ENCODE measurements at places on chromosomes 5 and 9.
A peak's percentile ranks its signal among the peaks of the same experiment; 100 is the strongest.

GRCh38 chr9:87059772-87060171, 112.5 kb upstream of the GAS1 start:
- DNase-seq = no peak

DNA sequence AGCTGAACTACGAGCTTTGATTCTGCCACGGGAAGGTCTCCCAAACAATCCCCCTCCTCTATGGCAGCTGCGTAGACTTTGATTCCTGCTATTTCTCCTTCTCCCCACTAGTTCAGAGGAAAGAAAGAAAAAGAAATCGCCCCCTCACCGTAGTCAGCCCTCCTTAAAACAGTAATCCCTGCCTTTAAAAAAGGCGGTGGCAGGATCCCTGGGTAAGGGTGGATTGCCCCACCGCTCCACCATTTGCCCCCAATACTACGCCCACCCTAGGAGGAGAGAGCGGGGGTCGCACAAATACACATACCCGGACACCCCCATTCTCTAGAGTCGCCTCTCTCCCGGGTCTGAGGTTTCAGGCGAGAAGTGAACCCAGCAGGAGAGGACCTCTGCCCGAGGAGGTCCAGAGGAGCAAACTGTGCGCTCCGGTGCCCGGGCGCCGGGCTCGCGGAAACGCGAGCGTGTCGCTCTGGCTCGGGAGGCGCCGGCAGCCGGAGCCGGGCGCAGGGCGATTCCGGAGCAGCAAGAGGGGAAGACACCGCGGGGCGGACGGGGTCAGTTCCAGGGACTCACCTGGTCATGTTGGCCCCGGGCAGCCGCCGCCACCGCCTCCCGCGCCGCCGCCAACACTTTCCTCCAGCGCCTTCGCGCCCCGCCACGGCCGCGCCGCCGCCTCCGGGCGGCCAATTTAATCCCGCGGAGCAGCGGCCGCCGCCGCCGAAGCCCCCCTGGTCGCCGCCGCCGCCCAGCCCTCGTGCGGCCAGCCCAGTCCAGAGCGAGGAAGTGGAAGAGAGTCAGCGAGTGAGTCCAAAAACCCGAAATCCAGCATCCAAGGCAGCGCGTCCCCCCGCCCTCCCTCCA, 1057.7 kb upstream of the DMAC1 start:
- no peak for DNase-seq

DNA sequence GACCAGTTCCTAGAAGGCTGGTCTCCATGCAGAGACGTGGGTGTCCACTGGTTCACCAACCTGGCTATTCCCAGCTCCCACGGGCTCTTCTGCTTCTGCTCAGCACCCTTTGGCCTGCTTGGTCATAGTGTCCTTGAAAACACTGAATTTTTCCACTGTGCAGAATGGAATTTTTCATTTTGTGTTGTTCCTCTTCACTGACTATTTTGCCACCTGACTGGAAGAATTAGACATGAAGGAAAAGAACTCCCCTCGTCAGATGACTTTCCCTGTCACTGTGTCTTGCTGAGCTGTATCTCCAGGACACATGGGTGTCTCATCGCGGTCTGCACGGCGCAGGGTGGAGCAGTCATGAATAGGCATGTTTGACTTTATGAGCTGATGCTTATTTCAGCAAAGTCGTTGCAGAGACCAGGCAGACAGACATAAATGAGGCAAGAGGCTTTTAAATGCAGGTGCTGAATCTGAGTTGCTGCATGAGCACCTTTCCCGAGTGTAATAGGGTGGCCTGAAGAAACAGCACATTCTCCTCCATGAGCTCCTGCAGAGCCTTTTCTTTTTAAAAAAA, 50.2 kb upstream of the SEMA4D start:
- no peak for DNase-seq

DNA sequence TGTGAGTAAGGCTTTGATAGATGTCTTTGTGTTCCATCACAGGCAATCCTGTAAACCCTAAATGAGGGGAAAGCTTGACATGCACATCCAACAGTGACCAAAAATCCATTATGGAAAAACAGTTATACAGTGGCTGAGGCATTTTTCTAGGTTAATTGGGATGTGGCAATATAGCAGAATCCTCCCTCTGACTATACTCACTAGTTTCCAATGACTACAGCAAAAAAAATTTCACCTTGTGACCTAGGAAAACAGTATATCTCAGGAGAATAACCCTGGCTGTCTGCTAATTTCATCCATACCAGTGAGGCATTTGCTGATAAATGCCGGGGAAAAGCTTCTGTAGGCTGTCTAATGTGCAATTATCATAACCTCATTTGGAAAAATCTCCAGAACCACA, 49.9 kb upstream of the SNCAIP start:
- DNase-seq = peak; percentile 34

GRCh38 chr9:2729003-2729402, 11.7 kb downstream of the KCNV2 start:
- no peak for DNase-seq

GRCh38 chr9:123337971-123338370, 18.0 kb upstream of the CRB2 start:
- no peak for DNase-seq

- DNase-seq = no peak
Measured at GRCh38 chr9:130660683-130661450, 3.5 kb upstream of the PRDM12 start.

GRCh38 chr5:178215280-178216002, 11.1 kb downstream of the HNRNPAB start:
- DNase-seq = no peak

- no peak for DNase-seq
Measured at GRCh38 chr5:10151656-10152055, 98.0 kb downstream of the ATPSCKMT start.

DNA sequence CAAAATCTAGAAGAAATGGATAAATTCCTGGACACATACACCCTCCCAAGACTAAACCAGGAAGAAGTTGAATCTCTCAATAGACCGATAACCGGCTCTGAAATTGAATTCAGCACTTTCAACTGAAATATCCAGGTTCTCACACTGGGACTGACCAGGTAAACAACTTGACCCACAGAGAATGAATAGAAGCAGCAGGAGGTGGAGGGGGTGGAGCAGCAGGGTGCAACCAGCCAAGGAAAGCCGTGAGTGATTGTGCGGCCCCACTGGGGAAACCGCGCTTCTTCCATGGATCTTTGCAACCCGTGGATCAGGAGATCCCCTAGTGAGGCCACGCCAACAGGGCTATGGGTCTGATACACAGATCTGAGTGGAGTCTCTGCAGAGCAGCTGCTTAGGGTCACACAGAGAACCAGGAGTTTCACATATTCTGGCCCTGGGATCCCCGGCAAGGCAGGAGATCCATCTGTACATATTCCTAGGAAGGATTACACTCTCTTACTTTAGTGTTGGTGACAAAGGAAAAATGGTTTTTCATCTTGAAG, 181.5 kb downstream of the SLCO4C1 start:
- no peak for DNase-seq

DNA sequence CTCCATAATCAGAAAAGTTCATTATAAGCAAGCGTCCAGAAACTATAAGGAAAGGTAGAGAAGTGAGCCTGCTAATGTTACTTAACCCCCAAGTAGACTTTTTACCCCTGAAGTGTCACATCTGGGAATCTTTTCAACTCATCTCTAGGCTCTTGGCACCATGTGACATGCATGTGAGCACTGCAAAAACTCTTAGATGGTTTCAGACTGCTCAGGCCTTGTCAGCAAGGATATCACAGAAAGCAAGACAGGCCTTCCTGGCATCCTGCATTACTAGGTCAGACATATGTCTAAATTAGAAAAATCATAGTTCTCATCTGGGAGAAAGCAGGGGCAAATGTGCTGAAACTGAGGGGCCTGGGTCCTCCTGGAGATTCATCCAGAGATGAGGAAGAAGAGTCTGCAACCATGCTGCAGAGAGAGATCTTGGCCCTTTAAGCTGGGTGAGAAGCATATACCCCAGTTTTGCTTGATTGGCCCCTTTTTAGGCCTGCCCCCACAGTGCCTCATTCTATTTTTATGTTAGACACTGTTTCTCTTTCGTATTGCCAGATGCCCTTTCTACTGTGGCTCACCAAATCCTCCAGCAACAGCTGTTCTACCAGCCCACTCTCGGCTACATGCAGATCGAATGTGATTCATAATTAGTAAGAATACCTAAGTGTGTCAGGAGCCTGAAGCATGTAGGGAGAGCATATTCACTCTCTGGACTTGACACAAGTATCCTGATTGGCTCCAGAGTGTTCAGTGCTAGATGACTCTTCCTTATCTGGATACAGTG, 19.0 kb downstream of the TMEM8B start:
- peak; percentile 78 for DNase-seq

DNA sequence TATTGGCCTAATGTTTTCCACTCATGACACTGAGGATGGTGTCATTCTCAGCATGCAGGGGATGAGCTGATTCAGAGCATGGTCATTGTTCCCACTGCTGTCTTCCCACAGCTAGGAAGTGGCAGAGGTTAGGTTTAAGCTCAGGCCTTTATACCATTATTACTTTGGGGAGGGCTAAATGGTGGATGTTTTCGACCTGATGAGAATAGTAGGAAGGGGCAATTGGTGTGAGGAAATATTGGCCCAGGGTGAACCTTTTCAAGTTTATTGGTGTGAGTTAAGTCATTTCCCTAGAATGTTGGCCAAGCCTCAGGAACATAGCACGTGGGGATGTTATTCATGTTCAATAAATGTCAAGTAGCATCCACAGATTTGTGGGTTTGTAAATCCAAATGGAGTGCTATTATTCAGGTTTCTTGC, 59.6 kb downstream of the ARHGAP26 start:
- DNase-seq = no peak

GRCh38 chr5:10157085-10157669, 92.5 kb downstream of the ATPSCKMT start:
- no peak for DNase-seq

- no peak for DNase-seq
Measured at GRCh38 chr5:127112347-127112864, 39.1 kb upstream of the C5orf63 start.

DNA sequence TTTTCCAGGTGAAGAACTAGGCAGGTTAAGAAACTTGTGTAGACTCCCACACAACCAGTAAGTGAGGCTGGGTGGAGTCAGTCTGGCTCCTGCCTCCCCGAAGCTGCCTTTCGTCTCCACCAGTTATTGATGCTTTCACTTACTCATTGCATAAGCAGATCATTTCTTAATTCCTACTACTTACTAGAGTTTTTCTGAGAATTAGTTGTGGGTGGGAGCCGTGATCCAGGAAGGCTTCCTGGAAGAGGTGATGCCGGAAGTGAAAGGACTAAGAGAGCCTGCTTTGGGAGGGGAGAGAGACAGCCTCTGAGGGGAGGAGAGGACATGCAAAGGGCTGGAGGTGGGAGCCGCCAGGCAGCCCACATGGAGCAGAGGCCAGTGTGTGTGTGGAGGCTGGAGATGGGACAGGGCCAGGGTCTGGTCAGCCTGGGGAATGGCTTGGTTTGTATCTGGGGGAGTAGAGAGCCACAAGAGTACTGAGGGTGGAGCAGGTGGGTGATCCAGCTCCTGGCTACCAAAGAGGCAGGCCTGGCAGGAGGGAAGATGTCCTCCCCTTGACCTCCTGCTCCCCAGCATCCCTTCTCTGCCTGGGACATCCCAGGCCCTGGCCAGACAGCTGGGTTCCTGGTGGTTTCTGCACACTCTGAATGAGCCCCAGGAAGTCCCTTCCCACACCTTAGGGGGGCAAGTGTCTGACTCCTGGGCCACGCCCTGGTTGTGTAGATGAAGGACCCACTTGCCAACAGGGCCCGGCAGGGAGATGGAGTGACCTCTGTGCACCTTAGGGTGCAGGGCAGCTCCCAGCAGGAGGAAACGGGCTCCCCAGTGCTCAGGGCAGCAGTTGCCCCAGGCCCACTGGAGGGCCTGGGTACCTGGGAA, 12.2 kb upstream of the CARD19 start:
- DNase-seq = no peak

DNA sequence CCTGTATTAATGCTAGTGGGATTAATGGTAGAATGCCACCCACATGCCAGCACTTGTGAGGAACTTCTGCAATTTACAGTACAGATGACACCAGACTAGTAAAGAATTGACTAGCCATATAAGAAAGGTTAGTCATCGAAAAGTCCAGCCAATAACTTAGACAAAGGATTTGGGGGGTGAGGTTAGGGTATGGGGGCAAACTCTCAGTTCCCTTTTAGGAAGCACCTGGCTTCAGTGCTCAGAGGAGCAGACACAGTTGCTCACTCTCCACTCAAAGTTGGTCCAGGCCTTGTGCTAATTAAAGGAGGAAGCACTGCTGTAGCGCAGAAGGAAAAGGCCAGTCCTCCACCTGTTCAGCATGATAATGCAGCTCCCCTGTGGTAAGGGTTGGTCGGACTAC, 25.2 kb downstream of the TGFBR1 start:
- DNase-seq = no peak

DNA sequence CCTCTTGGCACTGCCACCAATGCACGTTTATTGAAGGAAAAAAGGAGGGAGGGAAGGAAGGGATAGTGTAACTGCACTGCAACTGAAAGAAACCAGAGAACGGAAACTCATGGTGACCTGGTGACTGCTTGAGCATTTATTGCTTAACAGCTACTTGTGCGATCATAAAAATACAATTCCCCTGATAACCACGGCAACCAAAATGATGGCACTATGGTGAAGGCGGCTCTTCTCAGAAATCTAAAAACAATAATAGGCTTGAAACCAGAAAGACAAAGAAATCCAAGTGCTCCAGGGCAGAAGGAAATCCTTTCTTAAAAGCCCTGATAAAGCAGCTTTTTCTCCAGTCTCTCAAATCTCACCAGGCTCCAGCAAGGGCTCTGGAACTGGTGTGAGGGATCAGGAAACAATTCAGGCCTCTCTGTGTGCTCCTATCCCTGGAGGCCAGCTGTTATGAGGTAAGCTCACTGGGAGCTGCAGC, 1.9 kb downstream of the FBXO10 start:
- DNase-seq = no peak

- no peak for DNase-seq
Measured at GRCh38 chr5:84783003-84783402, 398.3 kb upstream of the EDIL3 start.

- no peak for DNase-seq
Measured at GRCh38 chr9:135303280-135303647, 176.3 kb upstream of the PPP1R26 start.

GRCh38 chr9:89563571-89564345, 41.1 kb upstream of the GADD45G start:
- no peak for DNase-seq

DNA sequence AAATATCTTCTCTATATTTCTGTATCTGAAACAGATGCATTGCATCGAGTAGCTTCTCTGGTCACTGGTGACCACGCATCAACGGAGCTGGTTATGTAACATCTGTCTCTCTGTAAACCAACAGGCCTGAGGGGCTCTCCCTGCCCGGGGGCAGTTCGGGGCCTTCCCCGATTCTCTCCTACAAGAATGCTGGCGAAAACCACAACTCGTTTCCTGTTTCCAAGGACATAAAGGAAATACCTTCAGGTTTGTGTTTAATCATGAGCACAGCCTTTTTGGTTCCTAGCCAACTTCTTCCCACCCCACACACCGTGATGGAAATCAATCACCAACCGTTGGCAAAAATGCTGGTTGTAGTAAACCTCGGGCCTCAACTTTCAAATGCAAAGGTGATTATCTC, 25.1 kb downstream of the GDNF start:
- no peak for DNase-seq

- peak; percentile 52 for DNase-seq
Measured at GRCh38 chr5:98307811-98308210, 465.7 kb upstream of the RGMB start.

- no peak for DNase-seq
Measured at GRCh38 chr5:151208481-151208914, 15.4 kb downstream of the CCDC69 start.

All from AG04449 (cell line).